Islet precursor cell (in vitro differentiated cells): ENCODE measurements at places on chromosomes 5 and 9.
A peak's percentile ranks its signal among the peaks of the same experiment; 100 is the strongest.

- DNase-seq = no peak
Observed at GRCh38 chr9:121720311-121721057, 69.0 kb downstream of the DAB2IP start.

DNA sequence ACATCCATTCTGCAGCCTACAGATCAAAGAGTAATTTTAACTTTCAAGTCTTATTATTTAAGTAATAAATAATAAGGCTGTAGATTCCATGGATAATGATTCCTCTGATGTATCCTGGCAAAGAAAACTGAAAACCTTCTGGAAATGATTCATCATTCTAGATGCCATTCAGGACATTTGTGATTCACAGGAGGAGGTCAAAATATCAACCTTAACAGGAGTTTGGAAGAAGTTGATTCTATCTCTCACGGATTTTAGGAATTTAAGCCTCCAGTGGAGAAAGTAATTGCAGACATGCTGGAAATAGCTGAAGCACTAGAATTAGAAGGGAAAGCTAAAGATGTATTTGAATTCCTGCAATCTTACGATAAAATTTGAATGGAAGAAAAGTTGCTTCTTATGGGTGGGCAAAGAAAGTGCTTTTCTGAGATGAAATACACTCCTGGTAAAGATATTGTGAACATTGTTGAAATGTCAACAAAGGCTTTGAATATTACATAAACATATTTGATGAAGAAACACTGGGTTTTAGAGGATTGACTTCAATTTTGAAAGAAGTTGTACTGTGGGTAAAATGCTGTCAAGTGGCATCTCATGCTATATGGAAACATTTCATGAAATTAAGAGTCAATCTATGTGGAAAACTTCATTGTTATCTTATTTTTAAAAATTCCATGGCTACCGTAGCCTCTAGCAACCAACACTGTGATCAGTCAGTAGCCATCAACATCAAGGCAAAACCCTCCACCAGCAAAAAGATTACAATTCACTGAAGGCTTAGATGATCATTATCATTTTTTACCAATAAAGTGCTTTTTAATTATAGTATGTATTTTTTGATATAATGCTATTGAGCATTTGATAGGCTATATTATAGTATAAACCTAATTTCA lies 1141.0 kb downstream of the CDH12 start:
- no peak for DNase-seq

DNA sequence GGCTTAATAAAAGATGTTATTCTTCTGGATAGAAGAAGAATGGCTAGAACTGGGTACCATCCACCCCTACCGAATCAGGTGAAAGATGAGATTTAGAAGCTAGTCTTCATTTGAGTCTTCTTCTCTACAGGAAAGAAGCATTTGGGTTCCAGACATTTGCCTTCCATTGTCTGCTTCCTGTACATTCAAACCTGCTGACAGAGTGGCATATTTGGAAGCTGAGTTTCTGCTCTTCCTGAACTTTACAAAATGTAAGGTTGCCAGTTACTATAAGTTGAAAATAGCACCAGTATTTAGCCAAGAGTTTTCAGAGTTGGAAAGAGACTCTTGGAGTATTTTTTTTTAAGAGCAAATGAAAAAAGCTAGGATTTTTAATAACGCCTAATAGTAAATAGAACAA lies 525.4 kb upstream of the TLE4 start:
- no peak for DNase-seq

DNA sequence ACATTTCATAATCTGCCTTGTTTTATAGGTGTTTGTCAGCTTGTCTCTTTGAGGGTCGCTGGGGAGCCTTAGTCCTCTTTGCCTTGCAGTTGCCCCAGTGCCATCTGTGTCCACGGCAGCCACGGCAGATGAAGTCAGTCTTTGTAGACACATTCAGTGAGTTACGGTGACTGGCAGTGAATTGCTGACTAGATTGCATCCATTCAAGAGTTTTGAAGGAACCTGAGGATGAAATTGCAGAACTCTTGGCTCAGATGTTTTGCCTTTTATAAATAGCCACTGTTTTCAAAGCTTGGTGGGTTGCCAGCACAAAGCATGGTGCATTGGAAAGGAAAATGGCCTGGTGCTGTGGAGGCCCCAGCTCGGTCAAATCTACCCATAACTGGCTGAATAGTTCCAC lies 125.6 kb downstream of the TRIO start:
- DNase-seq = no peak

DNA sequence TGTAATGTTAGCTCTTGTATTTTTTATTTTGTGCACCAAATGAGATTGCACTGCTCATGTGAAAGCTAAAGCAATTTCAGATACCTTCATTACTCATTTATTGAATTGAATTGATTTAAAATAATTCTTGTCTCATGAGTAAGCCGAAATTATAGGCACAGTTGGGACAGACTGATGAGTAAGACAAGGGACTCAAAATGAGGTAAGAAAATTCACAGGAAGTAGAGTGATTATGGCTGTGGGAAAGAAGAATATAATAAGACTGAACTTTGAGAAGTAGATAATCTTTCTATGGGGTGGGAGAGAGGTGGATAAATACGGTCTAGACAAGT lies 51.1 kb downstream of the NUDT12 start:
- DNase-seq = no peak

DNA sequence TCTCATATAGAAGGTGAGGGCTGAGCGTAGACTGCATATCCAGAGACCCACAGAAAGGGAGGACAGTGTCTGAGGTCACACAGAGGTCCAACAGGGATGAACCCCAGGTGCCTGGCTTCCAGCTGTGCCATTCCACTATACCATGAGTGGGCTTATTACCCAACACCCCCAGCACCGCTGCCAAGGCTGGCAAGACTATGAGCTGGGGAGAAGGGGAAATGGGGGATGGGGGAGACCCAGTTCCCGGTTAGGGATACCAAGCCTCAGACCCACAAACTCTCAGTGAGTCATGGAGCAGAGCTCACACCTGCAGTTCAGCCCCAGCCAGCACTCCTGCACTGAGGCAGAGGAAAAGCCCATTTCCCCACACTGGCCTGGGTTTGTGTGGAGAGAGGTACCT lies 106.4 kb downstream of the PSD2 start:
- no peak for DNase-seq

DNA sequence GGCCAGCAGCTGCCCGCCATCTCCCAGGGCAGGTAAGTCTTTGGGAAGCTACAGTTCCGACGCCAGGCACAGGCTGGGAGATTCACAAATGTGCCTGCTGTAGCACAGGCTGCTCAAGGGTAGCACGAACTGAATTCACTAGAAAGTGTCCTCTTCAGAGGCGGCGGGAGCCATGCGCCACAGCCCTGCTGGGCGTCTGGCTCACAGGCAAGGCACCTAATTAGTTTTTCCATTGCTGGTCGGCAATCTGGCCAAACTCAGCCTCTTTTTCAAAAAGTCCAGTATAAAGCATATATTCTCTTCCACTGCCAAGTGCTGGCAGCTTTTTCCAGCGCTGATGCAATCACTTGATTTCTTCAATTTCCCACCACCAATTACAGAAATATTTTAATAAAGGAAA lies 128.9 kb upstream of the RAPGEF1 start:
- DNase-seq = no peak

GRCh38 chr9:137302449-137303150 lies 529 bp upstream of the NRARP start:
- peak; percentile 85 for DNase-seq

DNA sequence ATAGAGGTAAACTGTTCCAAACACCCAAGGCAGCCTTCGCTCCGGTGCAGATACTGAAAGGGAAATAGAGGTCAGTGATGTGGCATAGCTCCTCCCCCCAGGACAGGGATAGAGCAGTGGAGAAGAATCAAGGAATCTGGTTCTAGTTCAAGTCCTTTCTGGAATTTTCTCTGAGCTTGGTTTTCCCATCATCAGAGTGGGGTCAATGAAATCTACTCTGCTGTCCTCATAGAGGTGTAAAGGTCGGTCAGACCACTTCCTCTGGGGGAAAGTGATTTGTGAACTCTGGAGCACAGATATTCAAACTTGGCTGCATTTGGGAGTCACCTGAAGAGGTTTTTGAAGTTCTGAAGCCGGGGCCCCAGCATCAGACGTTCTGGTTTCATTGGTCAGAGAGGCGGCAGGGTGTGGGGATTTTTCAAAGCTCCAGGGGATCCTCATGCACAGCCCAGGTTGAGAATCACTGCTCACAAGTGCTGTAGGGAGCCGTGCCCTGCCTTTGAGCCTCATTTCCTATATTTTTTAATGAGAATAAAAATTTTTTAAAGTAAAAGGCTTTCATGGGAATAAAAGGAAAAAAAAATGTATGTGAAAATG lies 105.7 kb upstream of the RAD23B start:
- no peak for DNase-seq

- DNase-seq = peak; percentile 85
Observed at GRCh38 chr5:176541338-176542134, 4.3 kb upstream of the RNF44 start.

GRCh38 chr9:135991771-135992170 lies 30.6 kb upstream of the UBAC1 start:
- DNase-seq = no peak

DNA sequence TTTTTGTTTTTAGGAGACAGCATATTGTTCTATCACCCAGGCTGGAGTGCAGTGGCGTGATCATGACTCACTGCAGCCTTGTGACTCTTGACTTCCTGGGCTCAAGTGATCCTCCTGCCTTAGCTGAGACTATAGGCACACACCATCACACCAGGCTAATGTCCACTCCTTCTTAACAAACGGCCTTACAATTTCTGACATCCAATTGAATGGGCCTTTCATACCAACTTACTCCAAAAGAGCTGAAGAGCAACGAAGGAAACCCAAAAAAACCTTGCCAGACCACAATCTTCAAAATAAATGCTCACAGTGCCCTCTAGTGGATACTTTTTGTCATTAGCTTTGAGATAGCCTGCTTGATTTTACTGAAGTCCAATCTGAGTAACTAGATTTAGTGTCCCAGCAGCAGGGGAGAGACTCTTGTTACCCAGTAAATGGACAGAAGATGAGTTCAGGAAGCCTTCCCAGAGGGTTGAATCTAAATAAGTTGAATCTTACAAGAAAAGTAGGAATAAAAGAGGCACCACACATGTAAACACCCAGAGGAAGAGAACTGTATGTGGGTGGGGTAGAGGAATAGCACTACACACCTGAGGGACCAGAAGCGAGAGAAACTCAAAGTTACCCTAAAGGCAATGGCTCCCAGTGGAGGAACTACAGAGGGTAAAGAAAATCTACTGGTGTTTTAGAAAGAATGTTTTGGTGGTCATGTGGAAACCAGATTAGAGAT lies 9.3 kb downstream of the ZNF622 start:
- DNase-seq = no peak

DNA sequence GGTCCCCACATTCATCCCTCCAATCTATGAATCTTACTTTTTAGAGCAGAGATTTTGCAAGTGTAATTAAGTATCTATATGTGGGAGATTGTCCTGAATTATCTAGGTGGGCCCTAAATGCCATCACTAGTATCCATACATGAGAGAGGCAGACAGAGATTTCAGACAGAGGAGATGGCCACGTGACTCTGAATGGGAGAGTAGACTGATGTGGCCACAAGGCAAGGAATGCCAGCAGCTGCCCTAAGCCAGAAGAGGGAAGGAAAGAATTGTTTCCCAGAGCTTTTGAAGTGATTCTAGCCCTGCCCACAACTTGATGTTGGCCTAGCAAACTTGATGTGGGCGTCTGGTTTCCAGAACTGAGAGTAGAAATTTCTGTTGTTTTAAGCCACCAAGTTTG lies 90.1 kb upstream of the PCAT7 start:
- no peak for DNase-seq

DNA sequence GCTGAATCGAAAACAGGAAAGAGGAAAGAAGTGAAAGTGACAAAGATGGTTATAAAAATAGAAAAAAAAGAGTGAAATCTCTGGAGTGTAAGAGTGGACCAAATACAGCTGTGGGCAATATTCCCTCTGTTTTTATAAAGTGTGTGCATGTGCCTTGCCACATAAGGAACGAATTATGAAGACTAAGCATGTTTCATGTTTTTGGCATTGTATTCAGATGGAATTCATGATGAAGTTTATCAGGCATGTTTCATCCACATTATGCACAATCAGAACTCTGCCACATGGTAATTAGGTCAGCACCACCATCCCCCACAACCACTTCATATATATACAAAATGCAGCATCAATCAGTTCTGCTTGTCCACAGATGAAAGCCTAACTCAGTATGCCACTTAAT lies 348.0 kb downstream of the ZNF608 start:
- no peak for DNase-seq

DNA sequence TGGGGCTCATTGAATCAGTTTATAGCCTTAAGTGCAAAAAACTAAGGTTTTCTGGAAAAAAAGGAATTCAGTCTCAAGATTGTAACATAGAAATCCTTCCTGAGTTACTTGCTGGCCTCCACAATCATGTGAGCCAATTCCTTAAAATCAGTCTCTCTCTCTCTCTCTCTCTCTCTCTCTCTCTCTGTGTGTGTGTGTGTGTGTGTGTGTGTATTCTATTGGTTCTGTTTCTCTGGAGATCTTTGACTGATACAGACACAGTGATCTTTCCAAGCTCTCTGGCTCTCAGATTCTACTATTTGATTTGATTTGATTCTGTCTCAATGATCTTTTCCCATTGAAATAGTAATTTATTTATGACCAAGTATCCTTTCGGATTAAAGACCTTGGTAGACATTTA lies 74.6 kb downstream of the CFAP95 start:
- no peak for DNase-seq

GRCh38 chr5:18882154-18882553 lies 1105.8 kb downstream of the CDH18 start:
- DNase-seq = no peak

GRCh38 chr5:60148366-60148765 lies 254.8 kb upstream of the PDE4D start:
- no peak for DNase-seq

DNA sequence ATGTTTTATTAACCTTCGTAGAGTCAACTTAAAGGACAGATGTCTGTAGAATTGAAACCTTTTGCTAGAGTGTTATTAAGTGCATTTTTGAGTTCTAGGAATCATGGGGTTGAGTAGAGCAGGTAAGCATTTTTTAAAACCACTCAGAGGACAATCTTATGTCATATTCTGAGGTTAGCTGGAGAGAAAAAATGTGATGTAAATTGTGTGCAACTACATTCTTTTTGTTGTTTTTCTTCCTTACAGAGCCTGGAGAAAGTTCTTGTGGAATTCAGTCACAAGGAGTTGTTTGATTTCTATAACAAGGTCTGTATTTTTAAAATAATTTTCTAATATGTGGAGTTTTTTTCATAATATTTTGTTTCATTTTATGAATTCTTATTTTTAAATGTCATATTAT lies 206.4 kb downstream of the COMMD10 start:
- no peak for DNase-seq

- DNase-seq = no peak
Observed at GRCh38 chr9:68507130-68507805, 33.4 kb downstream of the TMEM252 start.

DNA sequence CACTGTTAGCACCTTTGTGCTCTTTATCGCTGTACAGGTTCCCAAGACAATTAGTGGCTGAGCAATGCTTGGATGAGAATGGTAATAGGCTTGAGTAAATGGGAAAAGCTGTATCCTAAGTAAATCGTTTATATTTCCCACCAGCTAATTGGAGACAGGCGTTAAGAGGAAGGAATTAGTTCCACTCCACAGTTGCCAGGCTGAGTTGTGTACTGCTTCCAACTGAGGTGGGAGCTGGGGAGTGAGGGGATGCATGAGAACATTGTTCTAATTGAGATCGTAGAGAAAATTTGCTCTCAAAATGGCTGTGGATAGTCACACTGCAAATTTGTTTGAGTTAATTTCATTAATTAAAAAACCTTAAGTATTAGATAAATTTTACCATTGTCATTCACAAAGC lies 285.0 kb upstream of the ADAMTSL1 start:
- no peak for DNase-seq

- DNase-seq = no peak
Observed at GRCh38 chr9:133786907-133787753, 49.0 kb upstream of the SARDH start.
